ENCODE measurements at places on chromosomes 5 and 9. TPM values are rescaled to one million over a fixed set of nuclear protein-coding genes. Genes with fewer than 3 reads are reported as not detected.
A peak's percentile ranks its signal among the peaks of the same experiment; 100 is the strongest.

The HTR4 gene
- total RNA-seq, result not detected

DNA sequence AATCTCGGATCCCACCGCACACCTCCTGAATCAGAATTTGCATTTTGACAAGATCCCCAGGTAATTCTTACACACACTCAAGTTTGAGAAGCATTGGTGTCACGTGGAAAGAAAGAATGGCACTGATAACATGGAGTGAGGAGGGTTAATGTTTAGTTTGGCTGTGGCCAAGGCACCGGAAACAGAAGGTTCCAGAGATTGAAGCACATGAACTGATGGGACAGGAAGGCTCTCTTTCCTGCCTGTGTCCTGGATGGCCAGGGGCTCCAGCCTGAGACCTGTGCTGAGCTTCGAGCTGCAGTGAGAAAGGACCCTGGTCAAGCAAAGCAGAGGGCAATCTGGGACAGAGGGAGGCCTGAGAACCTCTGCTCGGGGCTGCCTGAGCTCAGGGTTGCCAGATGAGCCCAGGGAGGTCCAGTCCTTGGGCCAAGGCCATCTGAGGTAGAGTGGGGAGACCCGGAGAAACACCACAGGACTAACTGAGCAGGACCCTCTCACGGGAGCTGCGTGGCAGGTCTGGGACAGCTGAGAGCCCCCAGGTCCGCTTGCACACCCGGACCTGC is 27.3 kb downstream of the AFAP1L1 start:
- no peak for DNase-seq

The C9orf153 gene
- not detected for total RNA-seq

The ATG12 gene
- total RNA-seq, result 35.1 TPM

DNA sequence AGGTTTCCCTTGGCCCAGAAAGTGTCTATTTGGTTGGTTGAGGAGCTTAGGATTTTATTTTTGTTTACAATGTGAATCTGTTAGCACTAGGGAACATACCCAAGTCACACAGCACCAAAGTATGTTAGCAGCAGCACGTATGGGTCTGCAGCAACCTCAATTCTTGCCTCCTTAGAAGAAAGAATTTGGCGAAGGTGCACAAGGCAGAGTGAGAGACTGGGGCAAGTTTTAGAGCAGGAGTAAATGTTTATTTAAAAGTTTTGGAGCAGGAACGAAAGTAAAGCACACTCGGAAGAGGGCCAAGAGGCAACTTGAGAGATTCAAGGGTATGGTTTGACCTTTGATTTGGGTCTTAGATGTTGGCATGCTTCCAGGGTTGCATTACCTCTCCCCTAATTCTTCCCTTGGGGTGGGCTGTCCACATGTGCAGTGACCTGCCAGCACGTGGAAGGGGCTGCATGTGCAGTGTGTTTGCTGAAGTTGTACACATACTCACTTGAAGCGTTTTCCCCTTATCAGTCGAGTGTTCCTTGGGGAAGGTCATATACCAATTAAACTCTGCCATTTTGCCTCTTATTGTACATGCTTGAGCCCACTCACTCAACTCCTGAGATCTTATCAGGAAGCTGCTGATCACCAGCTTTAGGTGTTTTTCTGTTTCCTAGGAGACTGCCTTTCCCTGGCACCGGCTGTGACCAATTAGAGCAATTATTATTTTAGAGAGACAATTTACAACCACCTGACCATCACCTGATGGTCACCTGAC is 64.9 kb upstream of the SHC3 start:
- DNase-seq, result no peak

DNA sequence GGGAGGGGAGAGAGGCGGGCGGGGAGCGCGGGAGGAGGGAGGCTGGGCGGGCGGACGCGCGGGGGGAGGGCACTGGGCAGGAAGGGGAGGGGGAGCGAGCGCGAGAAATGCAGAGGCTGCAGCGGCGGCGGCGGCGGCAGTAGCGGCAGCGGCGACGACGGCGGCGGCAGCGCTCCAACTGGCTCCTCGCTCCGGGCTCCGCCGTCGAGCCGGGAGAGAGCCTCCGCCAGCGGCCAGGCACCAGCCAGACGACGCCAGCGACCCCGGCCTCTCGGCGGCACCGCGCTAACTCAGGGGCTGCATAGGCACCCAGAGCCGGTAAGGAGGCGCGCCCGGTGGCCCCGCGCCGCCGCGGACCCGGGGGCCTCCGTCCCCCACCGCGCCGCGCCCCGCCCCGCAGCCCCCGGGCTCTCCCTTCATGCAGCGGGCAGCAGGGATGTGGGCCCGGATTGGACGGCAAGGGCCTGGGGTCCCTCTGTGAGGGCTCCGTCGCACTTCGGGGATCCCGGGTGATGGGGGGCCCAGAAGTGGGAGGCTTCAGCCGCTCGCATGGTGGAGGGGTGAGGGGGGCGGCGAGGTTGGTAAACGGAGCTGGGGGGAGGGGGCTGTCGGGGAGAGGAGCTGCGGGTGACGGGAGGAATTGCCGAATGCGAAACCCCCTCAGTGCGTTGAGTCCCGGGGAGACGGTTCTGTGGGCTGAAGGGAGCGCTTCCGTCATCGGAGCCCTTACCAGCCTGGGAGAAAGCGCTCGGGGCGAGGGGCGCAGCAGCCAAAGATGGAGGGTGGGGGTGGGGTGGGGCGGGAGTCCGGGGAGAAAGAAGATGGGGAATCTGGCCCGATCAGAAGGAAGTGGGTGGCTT is at the start of gene BASP1:
BASP1 (plus strand) TSS at position 139 of the 860 bp plus-strand sequence. CDS start 57,586 bp downstream, outside the sequence.
- DNase-seq, result no peak

GRCh38 chr5:125484272-125484741 is 737.9 kb upstream of the ZNF608 start:
- peak; percentile 72 for DNase-seq

DNA sequence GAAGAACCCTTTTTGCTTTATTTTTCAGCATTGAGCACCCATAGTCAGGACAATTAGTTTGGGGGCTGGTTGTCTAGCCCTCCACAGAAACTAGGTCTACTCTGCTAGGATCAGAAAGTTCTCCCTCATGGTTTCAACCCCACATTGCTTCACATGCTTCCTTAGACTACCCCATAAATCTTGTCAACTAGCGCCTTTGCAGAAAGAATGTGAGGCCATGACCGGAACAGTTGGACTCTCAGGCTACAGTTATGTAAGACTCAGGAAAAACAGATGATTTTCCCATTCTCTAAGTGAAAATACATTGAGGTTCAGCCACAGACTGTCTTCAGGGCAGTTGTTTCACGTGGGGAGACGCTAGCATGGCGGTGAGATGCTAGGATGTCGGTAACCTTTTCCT is 255.6 kb downstream of the NR3C1 start:
- no peak for DNase-seq

- no peak for DNase-seq
Measured at GRCh38 chr5:9957214-9957613, 292.5 kb downstream of the ATPSCKMT start.

DNA sequence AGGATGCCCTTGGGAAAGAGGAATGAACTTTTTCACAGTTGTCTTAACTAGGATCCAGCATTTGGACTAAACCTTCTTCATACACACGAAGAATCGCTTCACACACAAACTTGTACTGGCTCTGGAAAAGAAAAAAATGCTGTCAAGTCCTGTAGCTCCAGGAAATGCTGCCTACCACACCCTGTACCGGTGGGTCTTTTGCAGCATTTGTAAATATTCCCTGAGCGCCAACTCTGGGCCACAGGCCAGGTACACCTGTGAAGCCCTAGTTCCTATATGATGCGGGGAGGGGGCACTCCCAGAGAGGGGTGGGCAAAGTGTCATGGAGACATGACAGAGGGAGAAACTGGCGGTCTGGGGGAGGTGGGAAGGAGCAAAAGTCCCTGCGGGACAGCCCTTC is 58.7 kb upstream of the EPB41L4B start:
- no peak for DNase-seq

DNA sequence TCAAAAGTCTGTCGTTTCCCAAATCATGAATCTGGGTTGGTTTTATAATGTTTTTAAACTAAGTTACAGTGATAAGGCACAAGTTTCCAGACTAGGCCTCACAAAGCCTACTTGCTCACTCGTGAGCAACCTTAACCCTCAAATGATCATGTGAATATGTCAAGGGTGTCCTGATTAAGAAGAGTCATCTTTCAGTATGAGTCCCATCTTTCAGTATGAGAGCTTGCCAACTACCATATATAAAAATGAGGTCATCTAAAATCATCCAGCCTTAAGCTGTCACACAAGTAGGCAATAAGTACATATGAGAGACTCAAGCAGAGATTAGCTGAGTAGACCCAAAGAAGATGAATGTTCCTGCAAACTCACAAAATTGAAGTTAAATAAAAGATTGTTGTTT is 668.4 kb upstream of the FAM174A start:
- no peak for DNase-seq

The HNRNPA0 gene
- total RNA-seq, result 14.7 TPM

GRCh38 chr9:108636013-108636412 is 219.8 kb downstream of the ACTL7B start:
- DNase-seq, result no peak

DNA sequence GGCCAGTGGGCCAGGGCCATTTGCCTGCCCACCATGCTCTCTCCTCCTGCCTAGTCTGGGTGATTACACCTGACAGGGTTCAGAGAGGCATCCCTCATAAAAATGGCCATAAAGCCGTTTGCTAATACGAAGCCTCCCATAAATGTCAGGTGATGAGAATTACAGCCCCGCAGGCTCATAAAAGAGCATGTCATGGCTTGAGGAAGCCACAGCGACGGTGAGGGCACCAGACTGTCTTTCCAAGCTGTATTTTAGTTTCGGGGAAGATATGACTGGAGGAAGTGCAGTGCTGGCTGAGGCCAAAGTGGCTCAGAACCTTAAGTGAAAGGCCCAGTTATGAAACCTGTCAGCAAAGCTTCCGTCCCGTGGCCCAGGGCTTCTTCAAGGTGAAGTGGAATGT is 18.5 kb upstream of the TCERG1 start:
- no peak for DNase-seq

- DNase-seq, result no peak
Measured at GRCh38 chr5:40669606-40670390, 9.9 kb upstream of the PTGER4 start.

The TNFAIP8 gene
- 35.8 TPM for total RNA-seq

The SMIM33 gene
- total RNA-seq, result not detected

GRCh38 chr5:107917983-107918382 is 247.2 kb upstream of the EFNA5 start:
- DNase-seq, result no peak

GRCh38 chr9:129220771-129221170 is 42.7 kb upstream of the IER5L start:
- DNase-seq, result no peak

The SSBP2 gene
- total RNA-seq, result 11.0 TPM

DNA sequence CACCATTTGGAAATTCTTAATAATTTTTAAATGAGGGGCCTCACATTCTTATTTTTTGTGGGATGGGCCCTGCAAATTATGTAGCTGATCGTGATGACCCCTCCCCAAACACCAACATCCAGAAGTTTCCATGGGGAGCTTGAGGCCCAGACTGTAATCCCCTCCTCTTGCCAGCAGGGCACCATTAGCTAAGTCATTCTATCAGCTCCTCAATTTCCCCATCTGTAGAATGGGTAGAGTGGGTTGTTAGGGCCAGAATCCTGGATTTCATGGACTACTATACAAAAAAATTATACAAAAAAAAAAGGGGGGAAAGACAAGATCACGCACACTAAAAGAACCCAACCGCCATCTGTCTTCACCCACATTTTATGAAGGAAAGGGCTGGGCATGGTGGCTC is 38.4 kb downstream of the SHB start:
- no peak for DNase-seq

- no peak for DNase-seq
Measured at GRCh38 chr9:111925784-111926183, 29.2 kb downstream of the UGCG start.

- peak; percentile 83 for DNase-seq
Measured at GRCh38 chr9:133943781-133944745, 48.1 kb downstream of the VAV2 start.

DNA sequence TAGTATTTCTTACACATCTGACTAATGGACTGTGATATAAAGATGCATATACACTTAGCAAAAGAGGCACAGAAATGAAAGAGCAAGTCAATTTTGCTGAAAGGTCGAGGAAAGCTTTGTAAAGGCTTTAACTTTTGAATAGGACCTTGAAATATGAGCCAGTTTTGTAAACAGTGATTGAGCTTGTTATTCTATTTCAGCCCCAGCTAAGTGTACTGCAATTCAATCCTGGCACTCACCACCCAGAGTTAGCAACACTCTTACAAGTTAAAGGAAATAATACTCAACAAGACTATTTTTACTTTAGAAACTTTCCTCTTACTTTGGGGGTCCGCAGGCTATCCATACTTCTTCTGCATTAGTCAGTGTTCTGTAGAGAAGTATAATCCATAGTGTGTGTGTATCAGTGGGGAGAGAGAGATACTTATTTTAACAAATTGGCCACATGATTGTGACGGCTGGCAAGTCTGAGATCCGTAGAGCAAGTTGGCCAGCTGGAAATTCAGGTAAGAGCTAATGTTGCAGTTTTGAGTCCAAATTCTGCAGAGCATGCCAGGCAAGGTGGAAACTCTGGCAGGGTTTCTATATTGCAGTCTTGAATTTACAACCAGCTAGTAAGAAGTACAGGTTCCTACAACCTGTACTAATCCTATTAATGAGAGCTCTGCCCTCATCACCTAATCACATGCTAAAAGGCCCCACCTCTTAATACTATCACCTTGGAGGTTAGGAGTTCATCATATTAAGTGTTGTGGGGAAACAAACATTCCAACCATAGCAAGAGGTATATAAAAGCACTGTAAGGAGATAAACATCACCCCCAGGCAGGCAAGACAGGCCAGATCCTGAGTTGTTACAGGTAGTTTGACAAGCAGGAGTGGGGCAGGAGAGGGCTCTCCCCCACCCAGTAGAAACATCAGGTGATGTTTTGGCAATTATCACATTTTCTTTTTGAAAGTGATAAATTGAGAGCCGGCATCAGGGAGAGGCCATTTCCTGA is 33.6 kb downstream of the IL7R start:
- no peak for DNase-seq

DNA sequence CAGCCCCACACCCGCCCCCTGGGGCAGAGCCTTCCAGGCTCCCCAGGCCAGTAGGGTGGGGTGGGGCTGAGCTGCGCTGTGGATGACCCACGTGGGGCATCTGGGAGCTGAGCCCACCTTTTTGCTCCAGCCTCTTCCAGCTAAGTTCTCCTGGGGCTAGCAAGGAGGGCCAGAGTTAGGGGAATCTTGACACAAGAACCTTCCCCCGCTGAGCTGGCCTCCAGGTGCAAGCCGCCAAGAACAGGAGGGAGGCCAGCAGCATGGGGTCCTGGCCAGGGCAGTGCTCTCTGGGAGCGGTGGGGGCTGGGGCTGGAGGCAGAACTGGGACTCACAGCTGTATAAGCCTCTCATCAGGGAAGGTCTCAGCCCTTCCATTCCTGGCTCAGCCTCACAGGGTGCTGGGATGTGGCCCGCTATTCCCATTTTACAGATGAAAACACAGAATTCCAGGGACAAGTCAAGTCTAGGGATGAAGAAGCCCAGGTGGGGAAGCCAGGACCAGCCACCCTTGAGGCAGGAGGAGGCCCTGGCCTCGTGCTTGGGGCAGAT is 21.5 kb downstream of the SARDH start:
- DNase-seq, result no peak

DNA sequence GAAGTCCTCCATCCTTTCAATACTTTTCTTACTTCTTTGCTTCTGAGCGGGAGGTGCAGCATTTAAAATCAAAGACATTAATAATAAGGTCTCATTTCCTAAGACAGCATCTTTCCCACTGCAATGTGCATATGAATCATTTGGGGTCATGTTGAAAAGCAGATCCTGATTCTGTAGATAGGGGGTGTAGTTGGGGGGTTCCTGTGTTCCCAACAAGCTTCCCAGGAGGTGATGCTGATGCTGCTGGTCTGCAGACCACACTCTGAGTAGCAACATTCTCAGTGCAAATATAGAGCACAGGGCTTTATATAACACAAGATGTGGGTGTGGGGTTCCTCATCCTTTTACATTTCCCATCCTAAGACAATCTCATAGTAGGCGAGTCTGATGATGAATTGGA is 126.5 kb upstream of the PALM2AKAP2 start:
- no peak for DNase-seq

- DNase-seq, result peak; percentile 50
Measured at GRCh38 chr5:28281351-28281750, 1243.0 kb upstream of the CDH9 start.
